ENCODE measurements at places on chromosomes 3 and 15.

- no peak for DNase-seq
These were observed 356.0 kb upstream of the RBMS3 start for GRCh38 chr3:28924744-28925360.

- no peak for DNase-seq
These were observed 612.9 kb downstream of the ROBO1 start for GRCh38 chr3:79154865-79155264.

- no peak for DNase-seq
These were observed 104.4 kb downstream of the LRRK1 start for GRCh38 chr15:101023501-101024072.

- DNase-seq, result no peak
These were observed 127.4 kb downstream of the ATP10A start for GRCh38 chr15:25735550-25736384.

DNA sequence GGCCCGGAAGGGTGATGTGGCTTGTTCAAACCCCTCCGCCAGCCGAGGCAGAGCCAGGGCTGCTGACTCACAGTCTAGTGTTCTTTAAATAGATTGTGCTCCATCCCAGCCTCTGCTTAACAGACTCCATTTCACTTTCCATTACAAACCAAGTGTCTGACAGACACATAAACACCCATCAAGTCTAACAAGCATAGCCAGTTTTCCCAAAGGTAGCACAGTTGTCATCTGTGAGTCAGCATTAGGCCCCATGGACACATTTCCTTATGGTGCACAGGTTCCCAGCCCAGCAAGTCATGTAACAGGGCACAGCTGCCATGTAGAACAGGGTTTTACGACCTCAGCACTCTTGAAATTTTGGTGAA lies 109.9 kb upstream of the RAP2B start:
- DNase-seq, result no peak

- no peak for DNase-seq
These were observed 149.6 kb downstream of the AGBL1 start for GRCh38 chr15:86229306-86229705.

DNA sequence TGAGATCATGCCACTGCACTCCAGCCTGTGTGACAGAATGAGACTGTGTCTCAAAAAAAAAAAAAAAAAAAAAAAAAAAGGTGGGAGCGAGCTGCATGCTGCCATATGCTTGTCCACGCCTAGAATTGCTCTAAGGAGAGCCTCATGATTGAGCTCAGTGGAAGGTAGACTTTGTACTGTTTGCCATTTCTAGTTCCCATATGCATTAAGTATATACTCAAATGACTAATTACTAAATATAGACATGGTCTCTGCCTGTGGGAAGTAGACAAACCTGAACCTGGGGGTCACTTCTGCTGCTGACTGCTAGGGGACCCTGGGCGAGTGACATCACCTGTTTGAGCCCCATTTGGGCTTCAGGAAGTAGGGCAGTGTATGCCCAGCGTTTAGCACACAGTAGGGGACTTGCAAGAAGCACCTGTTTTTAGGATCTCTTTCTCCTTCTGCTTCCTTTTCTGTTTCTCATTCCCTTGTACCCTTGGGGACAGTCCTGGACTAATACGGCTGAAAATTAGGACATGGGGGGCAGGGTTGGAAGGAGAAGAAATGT lies 27.2 kb downstream of the PRKCD start:
- DNase-seq, result no peak

DNA sequence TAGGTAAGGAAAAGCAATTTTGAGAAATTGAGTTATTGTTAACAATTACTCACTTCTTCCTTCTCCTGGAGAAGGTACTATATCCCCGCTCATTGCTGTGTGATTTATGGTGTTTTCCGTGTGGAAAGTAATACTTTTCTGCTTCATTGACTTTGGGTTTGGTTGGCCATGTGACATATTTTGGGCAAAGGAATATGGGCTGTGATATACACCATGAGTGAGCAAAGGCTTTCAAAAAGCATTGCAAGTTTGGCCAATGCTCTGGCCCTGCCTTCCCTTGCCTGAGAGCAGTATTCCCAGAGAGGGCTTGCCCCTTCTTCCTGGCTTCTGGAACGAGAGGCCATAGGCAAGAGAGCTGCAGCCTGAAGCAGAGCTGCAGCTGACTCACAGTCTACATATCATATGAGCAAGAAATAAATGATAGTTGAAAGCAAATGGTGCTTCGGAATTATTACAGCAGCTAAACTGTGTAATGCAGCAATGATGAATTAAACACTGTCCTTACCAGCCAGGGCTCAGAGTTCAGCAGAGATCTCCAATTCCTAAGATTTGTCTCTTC lies 216.8 kb upstream of the CD96 start:
- no peak for DNase-seq

DNA sequence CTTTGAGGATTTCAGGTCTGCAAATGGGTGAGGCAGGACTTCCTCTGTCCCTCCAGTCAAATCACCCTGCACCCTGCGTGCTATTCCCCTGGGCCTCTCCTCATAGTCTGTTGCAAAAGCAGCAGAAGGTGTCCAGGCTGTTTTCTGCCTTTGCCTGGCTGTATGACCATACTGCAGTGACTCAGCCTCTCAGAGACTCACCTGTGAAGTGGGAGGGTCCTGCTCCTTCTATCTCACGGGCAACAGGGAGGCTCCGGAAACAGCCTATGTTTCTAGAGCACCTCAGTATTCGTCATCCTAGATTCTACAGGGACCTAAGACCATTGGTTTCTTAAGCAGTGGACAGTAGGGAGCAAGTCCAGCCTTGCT lies 216.4 kb downstream of the TLE3 start:
- DNase-seq, result no peak

GRCh38 chr15:56165234-56165633 lies 78.4 kb downstream of the RFX7 start:
- DNase-seq, result no peak

GRCh38 chr3:175484666-175485065 lies 625.5 kb downstream of the NAALADL2 start:
- no peak for DNase-seq

DNA sequence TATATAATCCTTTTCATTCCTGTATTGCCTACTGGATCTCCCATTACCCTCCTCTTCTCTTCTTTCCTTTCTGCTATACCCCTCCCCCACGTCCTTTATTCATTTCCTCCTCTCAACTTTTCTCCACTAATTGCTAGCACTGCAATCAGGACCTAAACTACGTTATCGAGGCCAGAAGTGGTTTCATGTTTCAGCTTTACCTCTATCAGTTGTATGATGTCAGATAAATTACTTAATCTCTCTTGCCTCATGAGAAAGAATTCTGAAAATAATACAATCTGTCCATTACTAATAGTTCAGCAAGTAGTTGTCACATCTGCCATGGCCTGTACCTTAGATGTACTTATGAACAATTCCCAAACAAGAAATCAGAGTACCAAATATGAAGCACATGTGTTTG lies 10.6 kb downstream of the POPDC2 start:
- no peak for DNase-seq

GRCh38 chr15:96564546-96564945 lies 234.0 kb downstream of the NR2F2 start:
- DNase-seq, result no peak

GRCh38 chr15:60795471-60795870 lies 316.5 kb upstream of the ICE2 start:
- DNase-seq, result no peak

GRCh38 chr3:87201727-87202126 lies 25.4 kb upstream of the CHMP2B start:
- DNase-seq, result no peak

- DNase-seq, result no peak
These were observed 1445.6 kb downstream of the SI start for GRCh38 chr3:163632722-163633121.

GRCh38 chr15:40279437-40280141 lies 3.3 kb downstream of the ANKRD63 start:
- peak; percentile 79 for DNase-seq

DNA sequence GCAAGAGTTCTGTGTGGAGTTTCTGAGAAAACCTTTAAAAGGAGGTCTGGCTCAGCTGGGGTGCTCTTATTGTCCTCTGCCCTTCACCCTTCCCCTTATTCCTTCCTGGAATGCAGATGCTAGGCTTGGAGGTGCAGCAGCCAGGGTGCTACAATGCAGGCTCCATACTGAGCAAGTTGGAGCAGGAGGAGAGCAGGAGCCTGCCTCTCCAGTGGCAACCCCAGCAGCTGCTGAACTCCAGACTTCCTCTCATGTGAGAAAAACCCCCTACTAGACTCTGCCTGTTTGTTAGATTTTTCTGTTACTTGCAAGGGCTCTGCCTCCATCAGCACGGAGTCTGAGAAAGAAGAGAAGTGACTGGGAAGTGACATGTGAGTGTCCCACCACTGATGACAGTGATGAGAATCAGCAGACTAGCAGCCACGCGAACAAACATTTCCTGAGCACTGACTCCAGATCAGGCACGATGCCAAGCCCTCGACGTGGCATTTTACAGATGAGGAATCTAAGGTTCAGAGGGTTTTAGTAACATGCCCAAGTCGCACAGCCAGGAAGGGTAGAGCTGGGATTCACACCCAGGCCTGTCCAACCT lies 16.1 kb upstream of the RARRES1 start:
- no peak for DNase-seq

GRCh38 chr3:107221856-107222255 lies 155.4 kb upstream of the CCDC54 start:
- DNase-seq, result no peak

DNA sequence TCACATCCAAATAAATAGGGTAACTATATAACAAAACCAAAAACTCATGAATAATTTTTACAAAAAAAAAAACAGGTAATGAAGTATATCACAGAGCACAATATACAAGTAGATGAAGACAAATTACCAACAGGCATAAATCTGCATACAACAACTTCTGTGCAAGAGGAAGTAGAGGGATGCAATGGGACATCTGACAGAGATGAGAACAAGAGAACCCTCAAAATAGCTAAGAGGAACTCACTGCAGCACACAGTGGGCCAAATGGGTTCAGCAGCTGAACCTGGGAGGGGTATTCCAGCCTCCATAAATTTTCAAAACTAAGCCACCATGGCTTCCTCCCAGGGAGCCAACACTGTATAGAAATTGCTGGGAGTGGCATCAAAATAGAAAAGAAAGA lies 9.6 kb upstream of the BTLA start:
- DNase-seq, result no peak

DNA sequence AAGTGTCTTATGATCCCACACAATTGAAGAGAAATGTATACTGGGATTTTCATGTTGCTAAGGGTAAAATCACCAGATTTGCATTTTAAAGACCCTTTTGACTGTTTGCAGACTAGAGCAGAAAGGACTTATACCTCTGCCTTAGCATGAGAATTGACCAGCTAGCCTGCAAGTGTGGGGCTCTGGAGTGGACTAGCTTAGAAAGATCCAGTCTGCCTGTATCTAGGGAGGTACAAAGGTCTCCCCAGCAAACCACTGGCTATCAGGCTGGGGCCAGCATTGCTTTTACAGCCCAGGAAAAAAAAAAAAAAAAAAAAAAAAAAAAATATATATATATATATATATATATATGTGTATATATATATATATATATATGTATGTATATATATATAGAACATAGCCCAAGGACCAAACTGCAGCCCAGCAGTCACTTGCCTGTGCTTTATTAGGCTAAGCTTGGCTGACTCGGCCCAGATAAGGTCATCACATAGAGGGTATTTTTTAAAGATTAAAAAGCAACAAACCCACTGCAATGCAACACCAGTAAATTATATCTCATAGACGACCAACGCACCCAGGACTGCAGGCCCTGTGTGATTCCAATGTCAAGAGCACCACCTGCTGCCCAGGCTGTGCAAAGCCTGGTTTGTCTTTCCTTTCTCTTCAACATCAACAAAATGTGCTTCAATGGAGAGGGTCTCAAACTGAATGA lies 63.7 kb downstream of the DCLK3 start:
- DNase-seq, result peak; percentile 40

DNA sequence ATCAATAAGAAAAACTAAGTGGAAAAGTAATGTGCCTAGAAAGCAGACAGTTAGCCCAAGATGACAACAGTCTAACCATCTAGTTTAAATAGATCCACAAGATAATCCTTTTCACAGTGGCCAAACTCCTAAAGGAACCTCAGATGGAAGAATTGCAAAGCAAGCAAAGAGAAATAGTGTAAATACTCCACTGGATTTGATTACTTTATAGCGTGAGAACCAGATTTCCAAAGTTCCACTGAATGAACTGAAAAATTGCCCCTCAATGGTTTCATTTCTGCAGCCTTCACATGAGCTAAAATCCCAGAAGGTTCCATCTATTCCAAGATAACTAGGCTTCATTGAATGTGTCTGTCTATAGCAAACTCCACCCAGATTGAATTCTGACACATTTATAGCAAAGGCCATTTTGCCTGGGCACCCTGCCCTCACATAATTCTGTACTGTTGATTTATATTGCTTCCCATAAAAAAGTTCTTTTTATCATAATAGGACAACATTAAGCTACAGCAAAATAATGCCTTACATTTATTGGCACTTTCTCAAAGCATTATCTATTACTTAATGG lies 129.7 kb upstream of the THBS1 start:
- DNase-seq, result no peak

DNA sequence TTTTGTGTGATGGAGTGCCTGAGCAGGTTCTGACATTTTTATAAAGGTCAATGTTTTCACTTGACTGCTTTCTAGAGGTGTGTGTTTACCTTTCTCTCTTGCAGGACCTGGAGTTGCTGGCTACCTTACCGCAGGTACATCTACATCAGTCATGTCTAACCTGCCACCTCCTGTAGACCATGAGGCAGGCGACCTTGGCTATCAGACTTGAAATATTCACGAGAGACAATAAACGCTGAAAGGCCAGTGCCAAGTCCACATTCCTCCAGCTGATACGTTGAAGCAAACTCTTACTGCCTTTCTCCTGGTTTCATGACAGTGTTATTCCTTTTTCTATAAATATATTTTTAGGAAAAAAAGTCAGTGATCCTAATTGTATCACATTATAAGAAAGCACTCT lies 59.0 kb upstream of the ACKR4 start:
- DNase-seq, result no peak

- no peak for DNase-seq
These were observed 541.3 kb downstream of the UNC13C start for GRCh38 chr15:54519577-54519976.

- DNase-seq, result no peak
These were observed 596 bp downstream of the BTD start for GRCh38 chr3:15602146-15602536.

GRCh38 chr3:36650271-36650671 lies 114.1 kb downstream of the DCLK3 start:
- no peak for DNase-seq

DNA sequence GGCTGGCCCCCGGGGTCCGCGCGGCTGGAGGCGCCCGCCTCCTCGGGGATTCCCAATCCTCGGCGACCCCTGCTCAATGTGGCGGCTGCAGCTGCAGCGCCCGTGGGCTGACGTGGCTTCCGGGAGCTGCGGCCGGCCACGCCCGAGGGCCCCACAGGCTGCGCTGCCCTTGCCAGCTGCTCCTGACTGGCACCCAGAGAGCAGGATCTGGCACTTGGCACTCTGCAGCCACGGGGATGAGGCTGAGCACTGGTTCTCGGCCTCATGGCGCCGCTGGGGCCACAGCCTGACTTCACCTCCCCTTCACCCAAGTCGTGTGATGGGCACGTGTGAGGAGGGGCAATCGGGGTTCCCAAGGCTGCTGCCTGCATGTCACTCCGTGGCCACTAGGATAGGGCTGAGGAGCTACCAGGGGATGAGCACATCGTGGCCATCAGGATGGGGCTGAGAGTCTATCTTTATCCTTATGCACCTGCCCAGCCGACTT lies 267.8 kb upstream of the FRG2C start:
- no peak for DNase-seq

GRCh38 chr3:184227481-184227935 lies 1.9 kb upstream of the VWA5B2 start:
- no peak for DNase-seq

GRCh38 chr15:99326235-99326634 lies 75.0 kb downstream of the LRRC28 start:
- no peak for DNase-seq
